ENCODE measurements at places on chromosomes 3 and 15.

GRCh38 chr15:26083457-26083856, 220.3 kb upstream of the ATP10A start:
- no peak for DNase-seq

GRCh38 chr3:196617256-196617655, 22.2 kb upstream of the NRROS start:
- DNase-seq = no peak

- no peak for DNase-seq
Measured at GRCh38 chr15:42355291-42355690, 4.0 kb upstream of the CAPN3 start.

DNA sequence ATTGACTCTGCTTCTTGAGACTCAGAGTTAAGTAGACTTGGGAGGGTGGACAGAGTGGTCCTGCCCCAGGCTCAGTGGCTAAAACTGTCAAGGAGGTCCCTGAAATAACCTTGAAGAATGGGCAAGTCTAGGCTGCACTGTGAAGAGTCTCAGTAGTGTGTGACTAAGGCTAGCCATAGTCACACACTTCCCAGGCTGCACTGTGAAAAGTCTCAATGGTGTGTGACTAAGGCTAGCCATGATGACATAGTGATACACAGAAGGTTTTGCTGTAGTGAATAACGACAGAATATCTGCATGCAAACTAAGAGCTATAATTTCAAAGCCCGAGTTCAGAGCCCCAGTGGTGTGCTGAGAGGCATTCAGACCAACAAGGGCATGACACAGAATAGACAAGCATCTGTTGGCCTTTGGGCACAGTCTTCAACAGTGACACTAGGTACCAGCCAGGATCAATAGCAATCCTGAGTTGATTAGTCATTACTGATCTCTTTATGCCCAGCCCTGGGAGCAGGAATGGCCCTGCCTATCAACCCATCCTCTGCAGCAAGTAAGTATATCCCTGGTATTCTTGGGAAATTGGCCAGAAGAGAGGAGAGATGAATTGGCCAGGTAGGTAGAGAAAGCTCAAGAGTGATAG, 72.4 kb upstream of the BBX start:
- peak; percentile 77 for DNase-seq

DNA sequence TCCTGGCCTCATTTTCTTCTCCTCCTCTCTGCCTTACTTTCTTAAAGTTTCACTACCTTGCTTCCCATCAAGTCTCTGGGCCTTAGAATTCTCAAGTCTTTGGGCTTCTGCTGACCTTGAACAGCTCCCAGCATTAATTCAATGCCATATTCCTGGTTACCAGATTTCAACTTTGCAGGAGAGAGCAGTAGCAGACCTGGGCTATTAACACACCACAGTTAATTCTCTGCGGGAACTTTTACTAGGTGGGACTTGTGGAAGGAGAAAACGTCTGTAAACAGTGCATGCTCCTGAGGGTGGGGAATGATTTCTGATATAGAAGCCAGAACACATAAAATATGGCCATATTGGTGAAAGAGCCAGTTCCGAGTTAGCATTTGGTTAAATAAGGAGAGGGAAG, 214.6 kb downstream of the MEIS2 start:
- DNase-seq = no peak

DNA sequence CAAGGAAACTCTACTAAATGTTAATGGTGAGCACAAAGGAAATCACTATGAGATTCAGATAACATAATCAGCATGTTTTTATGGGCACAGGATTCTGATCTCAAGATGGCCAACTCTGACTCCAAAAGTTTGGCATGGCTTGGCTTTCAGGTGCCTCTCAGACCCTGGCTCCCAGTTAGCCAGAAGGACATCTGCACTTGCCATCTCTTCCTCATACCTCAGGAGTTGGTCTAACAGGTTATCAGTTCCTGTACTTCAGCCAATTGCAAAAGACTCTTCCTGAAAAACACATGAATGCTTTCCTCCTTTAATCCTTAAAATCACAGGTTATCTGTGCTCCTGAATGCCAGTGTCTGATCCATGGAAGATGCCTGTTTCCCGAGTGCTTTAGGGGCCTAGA, 25.0 kb downstream of the TMPRSS7 start:
- DNase-seq = no peak

GRCh38 chr3:174444391-174444790, 414.7 kb upstream of the NAALADL2 start:
- DNase-seq = no peak

DNA sequence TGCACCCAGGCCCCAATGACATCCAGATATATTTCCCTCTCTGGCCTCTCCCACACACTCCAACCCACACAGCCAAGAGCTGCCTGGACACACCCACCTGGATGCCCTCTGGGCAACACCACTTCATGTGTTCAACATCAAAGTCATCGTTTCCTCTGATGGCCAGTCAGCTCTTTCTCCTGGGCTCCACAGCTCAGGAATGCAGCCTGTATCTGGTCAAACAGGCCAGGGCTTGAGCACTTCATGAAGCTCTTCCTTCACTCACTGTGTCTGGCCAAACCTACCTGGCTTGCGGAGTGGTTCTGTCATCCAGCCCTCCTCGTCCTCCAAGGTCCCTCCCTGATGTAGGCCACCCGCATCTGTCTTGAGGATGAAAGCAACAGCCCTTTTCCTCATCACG, 35.8 kb upstream of the SLC6A11 start:
- no peak for DNase-seq

DNA sequence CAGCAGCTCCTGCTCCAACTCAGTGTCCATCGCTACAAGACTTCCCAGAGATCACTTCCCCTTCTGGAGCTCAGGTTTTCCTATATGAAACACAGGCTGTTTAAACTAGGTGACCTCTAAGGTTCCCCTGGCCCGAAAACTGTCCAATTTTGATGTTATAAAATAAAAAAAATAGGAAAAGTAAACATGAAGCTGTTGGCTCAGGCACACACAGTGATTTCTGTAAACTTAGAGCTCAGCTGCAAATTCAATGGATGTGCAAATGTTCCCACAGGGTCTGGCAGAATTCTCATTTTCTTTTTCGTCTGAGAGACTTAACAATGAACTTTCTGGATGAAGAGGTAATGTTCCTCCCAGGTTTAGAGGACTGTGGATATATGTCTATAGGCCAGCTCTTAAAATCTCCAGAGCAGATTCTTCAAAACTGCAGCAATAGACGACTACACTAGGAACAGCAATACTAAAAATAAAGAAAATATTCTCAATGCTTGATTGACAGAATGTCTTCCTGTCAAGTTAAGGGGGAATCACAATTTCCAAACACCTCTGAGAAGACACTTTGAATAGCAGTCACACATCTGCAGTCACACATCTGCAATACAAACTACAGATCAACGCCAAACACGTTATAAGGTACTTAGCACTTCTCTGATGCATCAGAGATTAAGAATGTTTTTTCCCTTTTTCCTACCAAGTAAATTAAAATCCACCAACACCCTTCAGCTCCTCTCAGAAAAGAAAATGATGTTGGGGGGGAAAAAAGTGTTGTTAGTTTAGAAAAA, 2.8 kb downstream of the NUP210 start:
- DNase-seq = no peak

- DNase-seq = peak; percentile 70
Measured at GRCh38 chr3:161266731-161267150, 45.6 kb downstream of the NMD3 start.

- DNase-seq = no peak
Measured at GRCh38 chr3:36580716-36581115, 183.6 kb downstream of the DCLK3 start.

DNA sequence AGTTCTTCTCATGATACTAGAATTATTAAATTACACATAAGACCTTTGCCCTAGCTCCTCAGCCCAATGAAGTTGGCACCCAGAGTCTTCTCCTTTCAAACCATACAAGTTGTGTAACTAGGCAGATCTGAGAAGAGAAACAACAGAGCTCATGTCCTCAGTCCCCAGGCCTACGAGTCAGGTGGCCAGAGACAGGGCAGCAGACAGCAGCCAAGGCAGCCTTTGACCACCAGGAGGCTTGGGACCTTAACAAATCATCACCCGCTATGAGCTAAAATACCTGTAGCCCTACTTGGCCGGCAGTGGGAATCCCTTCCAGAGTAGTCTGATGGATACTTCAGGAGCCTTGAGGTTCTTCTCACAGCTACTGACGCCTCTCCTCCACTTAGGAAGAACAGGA, 18.3 kb downstream of the STIMATE start:
- no peak for DNase-seq

DNA sequence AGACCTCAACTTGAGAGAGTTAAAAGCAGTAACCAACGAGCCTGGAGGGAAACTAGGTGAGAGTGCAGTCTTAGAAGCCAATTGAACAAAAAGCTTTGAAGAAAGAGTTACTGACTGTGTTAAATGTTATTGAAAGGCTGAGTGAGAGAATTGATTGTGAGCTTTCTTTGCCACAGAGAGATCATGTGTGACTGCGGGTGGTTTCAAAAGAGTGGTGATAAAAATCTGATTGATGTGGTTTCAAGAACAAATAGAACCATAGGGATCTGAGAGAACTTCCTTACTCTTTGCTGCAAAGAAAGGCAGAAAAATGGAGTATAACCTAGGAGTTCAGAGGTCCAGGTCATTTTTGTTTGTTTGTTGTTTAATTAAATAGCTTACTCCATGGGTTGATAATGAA, 759.9 kb upstream of the ALCAM start:
- DNase-seq = no peak

DNA sequence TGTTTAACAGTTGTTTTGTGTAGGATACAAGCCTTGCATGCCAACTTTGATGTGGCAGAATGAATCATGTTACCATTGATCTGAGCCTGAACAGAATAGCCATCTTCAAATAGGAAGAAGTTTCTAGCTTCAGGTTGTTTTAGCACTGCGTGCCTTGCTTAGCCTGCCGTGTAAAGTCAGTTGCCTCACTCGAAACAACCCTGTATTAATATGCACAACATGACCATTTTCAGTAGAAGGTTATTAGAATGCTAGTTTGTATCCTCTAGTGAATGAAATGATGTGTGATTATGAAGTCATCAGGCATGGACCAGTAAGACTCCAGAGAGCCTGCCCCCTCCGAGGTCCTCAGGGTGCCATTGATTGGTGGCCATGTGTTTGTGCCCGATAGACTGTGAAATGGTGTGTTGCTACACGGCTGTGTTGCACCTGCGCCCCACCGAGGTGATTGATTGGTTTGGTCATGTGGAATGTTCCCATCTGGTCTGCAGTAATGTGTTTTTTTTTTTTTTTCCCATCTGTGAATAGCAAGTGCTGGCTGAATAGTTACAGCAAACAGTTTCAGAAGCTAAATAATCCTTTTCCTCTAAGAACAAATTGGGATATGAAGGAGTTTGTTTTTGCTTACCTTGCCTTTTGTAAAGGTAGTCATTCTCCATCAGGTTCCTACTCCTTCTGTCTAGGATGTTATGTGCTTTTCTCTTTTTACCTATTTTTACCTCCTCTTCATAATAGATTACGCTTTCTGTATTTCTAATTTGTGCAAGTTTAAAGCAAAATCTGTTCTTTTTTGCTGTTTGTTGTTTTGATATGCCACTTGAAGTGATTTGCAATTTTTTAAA, 214.9 kb downstream of the TCF12 start:
- DNase-seq = no peak

GRCh38 chr3:187714404-187714979, 12.1 kb upstream of the RTP2 start:
- DNase-seq = peak; percentile 72

GRCh38 chr3:13024765-13025065, 48.5 kb downstream of the IQSEC1 start:
- no peak for DNase-seq

GRCh38 chr3:9809239-9809614, 835 bp upstream of the TTLL3 start:
- no peak for DNase-seq

- peak; percentile 31 for DNase-seq
Measured at GRCh38 chr3:178419071-178419470, 117.2 kb upstream of the KCNMB2 start.

- DNase-seq = no peak
Measured at GRCh38 chr3:28916713-28917499, 364.0 kb upstream of the RBMS3 start.

DNA sequence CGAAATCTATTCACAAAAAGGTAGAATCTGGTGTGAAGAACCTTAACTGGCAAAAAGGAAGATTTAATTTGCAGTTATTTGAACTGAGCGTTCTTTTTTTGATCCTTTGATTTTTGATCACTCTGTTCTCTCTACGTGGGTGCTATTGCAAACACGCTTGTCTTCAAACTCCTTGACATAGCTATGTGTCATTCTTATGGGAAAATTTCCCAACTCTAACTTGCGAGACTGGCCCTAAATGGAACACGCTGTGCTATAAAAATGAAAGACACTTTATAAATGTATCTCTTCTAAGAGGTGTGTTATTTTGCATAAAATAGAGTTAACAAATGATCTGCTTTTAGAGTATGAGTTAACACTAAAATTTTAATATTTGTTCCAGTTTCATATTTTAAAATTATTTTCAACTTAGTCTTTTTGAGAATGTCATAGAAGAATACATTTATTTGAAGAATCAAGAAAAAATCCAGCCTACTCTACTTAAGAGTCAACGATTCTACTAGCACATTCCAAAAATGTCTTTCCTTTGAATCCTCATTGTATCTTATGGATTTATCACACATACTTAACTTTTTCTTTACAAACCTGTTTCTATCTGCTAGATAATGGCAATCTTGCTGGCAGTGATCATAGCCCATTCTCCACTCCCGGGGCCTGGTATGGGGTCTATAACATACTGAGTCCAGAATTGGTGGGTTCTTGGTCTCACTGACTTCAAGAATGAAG, 610.0 kb upstream of the TBL1XR1 start:
- no peak for DNase-seq

- no peak for DNase-seq
Measured at GRCh38 chr3:126524429-126524988, 554 bp downstream of the CHST13 start.

DNA sequence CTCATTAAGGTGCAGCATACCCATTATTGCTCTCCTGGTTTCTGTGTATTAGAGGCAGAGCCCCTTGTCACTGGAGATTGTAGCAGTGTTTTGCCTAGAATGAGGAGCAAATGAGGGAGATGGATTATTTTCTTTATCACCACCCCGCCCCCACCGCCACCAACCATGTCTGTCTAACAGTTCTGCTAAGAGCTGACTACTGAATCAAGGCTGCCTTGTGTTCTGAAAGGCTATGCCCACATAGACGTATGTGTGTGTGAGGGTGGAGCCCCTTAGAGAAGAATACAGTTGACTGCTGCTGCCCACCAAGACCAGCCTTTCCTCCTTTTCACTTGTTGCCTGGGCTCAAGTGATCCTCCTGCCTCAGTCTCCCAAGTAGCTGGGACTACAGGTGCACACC, 47.4 kb downstream of the RAD54L2 start:
- no peak for DNase-seq

- no peak for DNase-seq
Measured at GRCh38 chr3:105516972-105517371, 150.3 kb downstream of the ALCAM start.
